ENCODE measurements at places on chromosomes 13 and 19. TPM values are rescaled to one million over a fixed set of nuclear protein-coding genes. Genes with fewer than 3 reads are reported as not detected.

ZNF665 gene
- polyA plus RNA-seq: 13.7 TPM

FAM83E gene
- polyA plus RNA-seq: 0.66 TPM

CEBPA gene
- not detected for polyA plus RNA-seq

GZMM gene
- polyA plus RNA-seq: 181 TPM

TNNT1 gene
- polyA plus RNA-seq: not detected

NLRP5 gene
- polyA plus RNA-seq: not detected

All from naive thymus-derived CD4-positive, alpha-beta T cell (primary cell).